ENCODE measurements at places on chromosomes 5 and 9.

- no peaks in the 10 kb centered on the region for H3K36me3 ChIP-seq
- peak; percentile 86 for DNase-seq
- H3K27ac ChIP-seq = peak overlapping the region; percentile 94
- H3K4me1 ChIP-seq = peaks cover 99% of the 10 kb centered on the region
- no peaks in the 10 kb centered on the region for H3K27me3 ChIP-seq
- no peak overlapping the region for H3K4me3 ChIP-seq
These were observed 13.8 kb downstream of the GSN start for GRCh38 chr9:121281614-121282276.

GRCh38 chr5:113164021-113164420, 187.4 kb downstream of the DCP2 start:
- H3K36me3 ChIP-seq = no peaks in the 10 kb centered on the region
- H3K27ac ChIP-seq = no peak overlapping the region
- no peaks in the 10 kb centered on the region for H3K27me3 ChIP-seq

DNA sequence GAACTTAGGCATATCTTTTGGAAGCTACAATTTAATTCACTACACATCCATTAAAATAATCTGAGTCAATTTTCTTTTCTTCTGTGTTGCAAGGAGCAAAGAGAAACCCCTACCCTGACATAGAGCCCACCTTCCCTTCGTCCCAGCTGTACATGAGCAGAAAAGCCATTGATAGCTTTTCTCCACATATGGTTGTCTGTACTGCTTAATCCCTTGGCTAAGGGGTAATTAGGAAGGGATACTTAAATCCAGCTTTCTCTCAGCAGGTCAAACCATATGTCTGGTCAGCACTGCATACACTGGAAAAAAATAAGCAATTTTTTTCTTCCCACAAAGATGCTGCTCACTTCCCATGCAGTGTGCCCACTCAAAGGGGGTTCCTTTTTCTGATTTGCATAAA, 94.7 kb upstream of the RAD23B start:
- H3K4me3 ChIP-seq = no peak overlapping the region
- H3K27ac ChIP-seq = no peak overlapping the region
- no peaks in the 10 kb centered on the region for H3K4me1 ChIP-seq
- DNase-seq = no peak
- no peaks in the 10 kb centered on the region for H3K27me3 ChIP-seq
- no peaks in the 10 kb centered on the region for H3K36me3 ChIP-seq

DNA sequence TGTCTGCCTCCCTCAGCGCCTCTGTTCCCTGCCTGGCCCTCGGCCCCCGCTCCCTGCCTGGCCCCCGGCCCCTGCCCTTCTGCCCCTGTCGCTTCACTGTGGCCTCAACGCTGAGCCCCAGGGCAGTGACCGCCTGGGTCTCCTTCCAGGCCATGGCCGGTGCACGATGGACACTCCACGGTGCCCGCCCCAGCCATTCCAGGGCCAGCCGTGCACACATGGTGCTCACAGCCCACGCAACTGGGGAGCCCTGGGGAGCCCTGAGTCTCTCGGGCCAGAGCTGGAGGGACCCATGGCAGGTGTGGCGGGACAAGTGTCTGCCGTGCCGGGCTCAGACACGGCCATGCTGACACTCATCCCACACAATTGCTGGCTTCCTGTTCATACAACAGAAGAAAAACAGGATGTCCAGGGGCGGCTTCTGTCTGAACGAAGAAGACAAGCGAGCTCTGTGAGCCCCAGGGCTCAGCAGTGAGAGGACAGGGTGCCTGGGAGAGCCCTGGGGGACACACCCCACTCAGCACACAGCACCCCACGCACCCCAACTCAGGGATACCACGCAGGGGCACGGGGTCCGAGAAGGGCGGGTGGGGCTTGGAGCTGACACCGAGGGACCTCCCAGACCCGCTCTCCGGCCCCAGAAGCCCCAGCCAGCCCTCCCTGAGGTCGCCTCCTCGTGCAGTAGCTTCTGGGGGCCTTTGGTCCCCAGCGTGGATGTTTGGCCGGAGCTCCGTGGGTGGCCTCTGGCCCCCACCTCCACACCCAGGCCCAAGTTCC, 35.7 kb downstream of the EXD3 start:
- peaks cover 18% of the 10 kb centered on the region for H3K4me1 ChIP-seq
- H3K27ac ChIP-seq = peak overlapping the region; percentile 79
- H3K36me3 ChIP-seq = peaks cover 45% of the 10 kb centered on the region
- no peaks in the 10 kb centered on the region for H3K27me3 ChIP-seq
- no peak for DNase-seq

GRCh38 chr9:76607730-76608436, 148.9 kb downstream of the GCNT1 start:
- no peak for DNase-seq
- H3K36me3 ChIP-seq = no peaks in the 10 kb centered on the region
- H3K27me3 ChIP-seq = no peaks in the 10 kb centered on the region
- peak overlapping the region; percentile 65 for H3K27ac ChIP-seq

GRCh38 chr5:132190161-132190817, 37.4 kb downstream of the P4HA2 start:
- no peak overlapping the region for H3K27ac ChIP-seq
- no peaks in the 10 kb centered on the region for H3K27me3 ChIP-seq
- DNase-seq = no peak

- DNase-seq = no peak
- no peaks in the 10 kb centered on the region for H3K4me1 ChIP-seq
- H3K27me3 ChIP-seq = no peaks in the 10 kb centered on the region
- H3K36me3 ChIP-seq = no peaks in the 10 kb centered on the region
These were observed 204.9 kb downstream of the ZNF462 start for GRCh38 chr9:107067739-107068416.

GRCh38 chr9:6484210-6484609, 71.2 kb downstream of the UHRF2 start:
- no peak for DNase-seq
- no peaks in the 10 kb centered on the region for H3K4me1 ChIP-seq
- H3K27me3 ChIP-seq = no peaks in the 10 kb centered on the region
- H3K27ac ChIP-seq = no peak overlapping the region

DNA sequence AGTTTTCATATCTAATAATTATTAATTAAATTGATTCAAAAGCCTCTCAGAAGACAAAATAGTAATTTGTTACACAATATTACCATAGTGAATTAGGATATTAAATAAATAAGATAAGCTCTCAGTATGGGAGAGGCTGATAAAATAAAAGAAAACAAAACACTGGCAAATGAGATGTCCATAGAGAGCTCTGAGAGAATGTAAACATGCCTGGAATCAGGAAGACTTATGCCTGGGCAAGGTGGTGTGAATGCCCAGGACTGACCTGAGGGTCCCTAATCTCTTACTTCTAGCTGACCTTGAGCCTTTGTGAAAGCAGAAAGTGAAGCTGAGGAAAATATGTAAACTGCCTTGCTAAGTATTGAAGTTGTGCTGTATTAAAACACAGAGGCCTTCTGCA, 616.5 kb downstream of the PTPRD start:
- H3K27ac ChIP-seq = no peak overlapping the region
- H3K4me3 ChIP-seq = no peak overlapping the region
- peaks cover 9% of the 10 kb centered on the region for H3K4me1 ChIP-seq
- H3K36me3 ChIP-seq = no peaks in the 10 kb centered on the region
- no peaks in the 10 kb centered on the region for H3K27me3 ChIP-seq

- H3K4me1 ChIP-seq = no peaks in the 10 kb centered on the region
- H3K36me3 ChIP-seq = no peaks in the 10 kb centered on the region
- no peak overlapping the region for H3K4me3 ChIP-seq
- DNase-seq = no peak
These were observed 364.1 kb downstream of the SPOCK1 start for GRCh38 chr5:137134920-137135532.

GRCh38 chr5:74296685-74297408, 343.7 kb downstream of the ENC1 start:
- no peak for DNase-seq
- H3K36me3 ChIP-seq = no peaks in the 10 kb centered on the region
- no peaks in the 10 kb centered on the region for H3K27me3 ChIP-seq

DNA sequence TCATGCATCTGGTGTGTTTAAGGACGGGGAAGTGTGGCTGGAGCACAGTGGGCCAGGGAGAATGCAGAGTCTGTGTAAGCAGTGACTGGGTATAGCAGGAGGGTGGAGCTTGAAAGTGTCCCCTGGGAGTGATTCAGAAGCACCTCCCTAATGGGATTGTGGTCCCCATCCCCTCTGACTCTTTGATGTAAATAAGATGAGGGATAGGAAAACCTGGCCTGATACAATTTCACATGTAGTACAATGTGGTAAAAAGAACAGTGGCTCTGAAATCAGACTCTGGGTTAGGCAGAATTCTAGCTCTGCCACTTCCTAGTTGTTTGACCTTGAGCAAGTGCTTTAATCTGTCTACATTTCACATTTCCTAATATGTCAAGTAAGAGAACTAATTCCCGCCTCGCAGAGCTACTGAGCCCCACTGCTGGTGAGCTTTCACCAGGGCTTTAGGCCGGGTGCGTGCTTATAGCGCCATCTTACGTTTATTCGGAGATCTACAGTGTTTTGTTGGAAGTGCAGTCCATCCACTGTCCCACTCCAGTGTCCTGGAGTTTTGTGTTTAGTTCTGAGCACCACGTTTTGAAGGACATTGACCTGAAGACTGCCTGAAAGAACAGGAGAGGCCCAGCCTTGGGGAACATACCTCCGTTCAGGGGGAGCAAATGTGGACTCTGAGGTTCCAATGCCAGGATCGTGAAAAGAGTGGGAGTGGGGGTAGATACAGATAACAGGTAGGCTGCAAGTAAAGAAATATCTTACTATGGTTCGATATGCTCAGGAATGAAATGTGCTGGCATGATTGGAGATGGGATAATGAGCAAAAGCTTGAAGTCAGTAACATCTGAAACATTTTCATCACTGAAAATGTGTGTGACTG, 51.2 kb upstream of the TESK1 start:
- no peaks in the 10 kb centered on the region for H3K4me1 ChIP-seq
- H3K27me3 ChIP-seq = no peaks in the 10 kb centered on the region
- no peak overlapping the region for H3K4me3 ChIP-seq
- DNase-seq = no peak
- peaks cover 32% of the 10 kb centered on the region for H3K36me3 ChIP-seq

DNA sequence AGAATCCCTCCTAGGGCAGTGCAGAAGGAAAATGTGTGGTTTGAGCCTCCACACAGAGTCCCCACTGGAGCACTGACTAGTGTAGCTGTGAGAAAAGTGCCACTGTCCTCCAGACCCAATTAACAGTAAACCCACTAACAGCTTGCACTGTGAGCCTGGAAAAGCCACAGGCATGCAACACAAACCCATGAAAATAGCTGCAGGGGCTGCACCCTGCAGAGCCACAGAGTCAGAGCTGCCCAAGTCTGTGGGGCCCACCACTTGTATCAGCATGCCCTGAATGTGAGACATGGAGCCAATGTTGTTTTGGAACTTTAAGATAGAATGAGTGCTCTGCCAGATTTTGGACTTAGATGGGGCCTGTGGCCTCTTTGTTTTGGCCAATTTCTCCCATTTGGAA, 119.8 kb upstream of the CDH9 start:
- H3K27ac ChIP-seq = no peak overlapping the region
- H3K4me1 ChIP-seq = no peaks in the 10 kb centered on the region

GRCh38 chr9:131370638-131371037, 23.2 kb upstream of the PRRC2B start:
- no peak overlapping the region for H3K27ac ChIP-seq
- DNase-seq = no peak
- H3K36me3 ChIP-seq = no peaks in the 10 kb centered on the region

DNA sequence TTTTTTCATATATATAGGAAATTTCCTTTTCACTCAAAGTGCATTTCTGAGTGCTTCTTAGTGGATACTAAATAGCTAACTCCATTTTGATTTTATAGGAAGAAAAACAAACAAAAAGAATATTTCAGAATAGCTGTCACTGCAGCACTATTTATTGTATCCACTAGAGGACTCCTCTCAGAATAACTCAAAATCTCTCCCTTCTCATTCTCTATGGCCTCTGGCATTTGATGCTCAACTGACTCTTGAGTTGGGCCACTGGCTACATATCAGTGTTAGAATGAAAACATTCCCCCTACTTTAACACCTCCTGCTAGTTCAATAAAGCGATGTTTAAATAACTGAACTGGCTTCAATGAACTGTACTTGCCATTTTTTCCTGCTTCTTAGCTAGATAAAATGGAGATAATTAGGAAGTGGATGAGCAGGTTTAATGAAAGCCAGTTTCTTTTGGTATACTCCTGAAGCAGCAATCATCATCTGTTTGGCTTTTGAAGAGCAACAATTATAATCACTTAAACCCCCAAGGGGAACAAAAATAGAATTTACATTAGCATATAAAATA, 16.6 kb upstream of the ELAVL2 start:
- no peak overlapping the region for H3K4me3 ChIP-seq
- no peaks in the 10 kb centered on the region for H3K4me1 ChIP-seq
- DNase-seq = no peak
- H3K27me3 ChIP-seq = no peaks in the 10 kb centered on the region
- H3K36me3 ChIP-seq = no peaks in the 10 kb centered on the region

- no peak for DNase-seq
- H3K27me3 ChIP-seq = no peaks in the 10 kb centered on the region
- peaks cover 84% of the 10 kb centered on the region for H3K36me3 ChIP-seq
- H3K4me1 ChIP-seq = peaks cover 8% of the 10 kb centered on the region
- H3K4me3 ChIP-seq = no peak overlapping the region
- peak overlapping the region; percentile 8 for H3K27ac ChIP-seq
These were observed 27.7 kb downstream of the SAR1B start for GRCh38 chr5:134604908-134605307.

- peak within 1 kb of the TSS; percentile 70 for H3K4me3 ChIP-seq
- H3K4me1 ChIP-seq = peaks cover 17% of the 10 kb centered on the region
- H3K27me3 ChIP-seq = no peaks in the 10 kb centered on the region
These were observed at the start of gene DPP7 for GRCh38 chr9:137114613-137115393. TSS of gene DPP7 (minus strand) at chr9:137114733. CDS start at chr9:137114713, 20 bp downstream.

- no peaks in the 10 kb centered on the region for H3K27me3 ChIP-seq
- DNase-seq = no peak
- peak overlapping the region; percentile 69 for H3K27ac ChIP-seq
- no peaks in the 10 kb centered on the region for H3K36me3 ChIP-seq
- no peak overlapping the region for H3K4me3 ChIP-seq
- peaks cover 100% of the 10 kb centered on the region for H3K4me1 ChIP-seq
These were observed 25.2 kb downstream of the PIK3R1 start for GRCh38 chr5:68240771-68241170.

GRCh38 chr5:9284272-9284671, 261.6 kb downstream of the SEMA5A start:
- H3K4me3 ChIP-seq = no peak overlapping the region
- no peak for DNase-seq
- H3K4me1 ChIP-seq = no peaks in the 10 kb centered on the region
- peak overlapping the region; percentile 31 for H3K27ac ChIP-seq

- no peak overlapping the region for H3K4me3 ChIP-seq
- H3K36me3 ChIP-seq = no peaks in the 10 kb centered on the region
These were observed 217.4 kb downstream of the KDM4C start for GRCh38 chr9:6975198-6975597.

DNA sequence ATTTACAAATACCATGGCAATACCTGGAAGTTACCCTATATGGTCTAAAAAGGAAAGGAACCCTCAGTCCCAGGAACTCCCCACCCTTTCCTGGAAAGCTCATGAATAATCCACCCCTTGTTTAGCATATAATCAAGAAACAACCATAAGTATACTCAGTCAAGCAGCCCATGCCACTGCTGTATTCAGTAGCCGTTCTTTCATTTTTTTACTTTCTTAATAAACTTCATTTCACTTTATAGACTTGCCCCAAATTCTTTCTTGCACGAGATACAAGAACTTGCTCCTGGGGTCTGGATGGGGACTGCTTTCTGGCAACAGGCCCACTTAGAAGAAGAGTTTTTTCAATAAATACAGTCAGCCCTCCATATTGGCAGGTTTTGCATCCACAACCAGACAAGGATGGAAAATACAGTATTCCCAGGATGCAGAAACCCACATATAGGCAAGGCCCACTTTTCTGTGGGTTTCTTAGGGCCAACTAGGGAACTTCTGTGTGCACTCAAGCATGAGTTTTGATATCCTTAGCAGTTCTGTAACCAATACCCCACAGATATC, 2.8 kb upstream of the TBCA start:
- H3K4me1 ChIP-seq = peaks cover 12% of the 10 kb centered on the region
- no peak overlapping the region for H3K4me3 ChIP-seq
- DNase-seq = no peak
- H3K27me3 ChIP-seq = no peaks in the 10 kb centered on the region

Measured in spleen (tissue), 13 donors.